NCI-H1092 (cell line): ENCODE measurements at places on chromosomes 16 and 17.

DNA sequence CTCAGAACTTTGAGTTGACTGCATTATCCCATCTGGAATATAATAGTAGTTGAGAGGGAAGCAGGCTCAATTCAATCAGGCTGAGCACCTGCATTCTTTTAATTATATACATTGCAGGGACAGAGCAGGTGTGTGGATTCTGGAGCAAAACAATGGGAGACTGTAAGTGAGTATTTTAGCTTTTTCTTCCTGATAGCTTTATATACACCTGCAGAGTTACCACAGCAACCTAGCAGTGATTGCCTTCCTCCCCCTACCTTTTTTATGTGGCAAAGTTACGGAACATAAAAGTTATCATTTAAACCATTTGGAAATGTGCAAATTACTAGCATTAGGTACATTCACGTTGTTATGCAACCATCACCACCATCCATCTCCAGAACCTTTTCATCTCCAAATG, 25.4 kb upstream of the RHOT1 start:
- DNase-seq: no peak

DNA sequence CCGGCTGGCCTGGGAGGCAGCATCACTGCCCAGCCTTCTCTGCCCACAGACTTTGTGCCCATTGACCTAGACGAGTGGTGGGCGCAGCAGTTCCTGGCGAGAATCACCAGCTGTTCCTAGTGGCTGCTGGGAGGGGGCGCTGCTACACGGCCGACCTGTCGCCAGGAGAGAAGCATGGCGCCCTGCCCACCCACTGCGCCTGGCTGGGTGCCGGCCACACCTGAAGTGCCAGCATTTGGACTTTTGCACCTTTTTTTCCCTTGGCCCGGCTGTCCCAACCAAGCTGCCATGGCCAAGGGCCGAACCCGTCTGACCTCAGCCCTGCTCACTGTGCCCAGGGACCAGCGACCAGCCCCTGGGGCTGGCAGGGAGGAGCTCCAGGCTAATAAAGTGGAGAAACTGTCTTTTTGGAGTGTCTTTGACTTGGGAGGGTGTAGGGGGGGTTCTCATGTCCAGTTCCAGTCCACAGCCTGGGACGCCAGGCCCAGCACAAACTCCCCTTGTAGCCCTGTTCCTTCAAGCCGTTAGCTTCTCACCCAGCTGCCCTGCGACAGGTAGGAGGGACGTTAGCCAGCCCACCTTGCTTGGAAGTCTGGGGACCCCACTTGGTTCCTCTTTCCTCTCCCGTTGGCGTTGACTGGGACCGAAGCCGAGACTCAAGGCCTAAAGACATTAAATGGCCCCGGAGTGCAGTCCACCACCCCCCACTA, 939 bp upstream of the WDR90 start:
- DNase-seq: peak; percentile 23

DNA sequence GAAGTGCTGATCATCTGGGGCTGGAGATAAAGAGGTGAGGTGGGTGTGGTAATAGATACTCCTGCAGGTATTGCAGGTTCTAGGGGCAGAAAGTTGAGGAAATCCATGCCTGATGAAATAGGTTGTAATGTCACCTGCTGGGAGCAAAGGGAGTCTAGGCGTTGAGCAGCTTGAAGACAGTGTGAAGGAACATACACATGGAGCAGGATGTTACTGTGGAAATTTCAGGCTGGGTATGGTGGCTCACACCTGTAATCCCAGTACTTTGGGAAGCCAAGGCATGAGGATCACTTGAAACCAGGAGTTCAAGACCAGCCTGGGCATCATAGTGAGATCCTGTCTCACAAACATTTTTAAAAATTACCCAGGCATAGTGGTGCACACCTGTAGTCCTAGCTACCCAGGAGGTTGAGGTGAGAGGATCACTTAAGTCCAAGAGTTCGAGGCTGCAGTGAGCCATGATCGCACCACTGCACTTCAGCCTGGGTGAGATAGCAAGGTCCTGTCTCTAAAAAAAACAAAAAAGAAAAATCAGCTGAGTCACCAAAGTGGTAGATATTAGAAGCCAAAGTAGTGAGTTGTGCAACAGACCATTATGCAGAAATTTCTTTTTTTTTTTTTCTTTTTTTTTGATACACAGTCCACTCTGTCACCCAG, 9.1 kb upstream of the CRYBA1 start:
- no peak for DNase-seq

- DNase-seq: no peak
Observed at GRCh38 chr16:74451951-74452758, 30.9 kb upstream of the CLEC18B start.

- no peak for DNase-seq
Observed at GRCh38 chr16:84521497-84521770, 17.0 kb upstream of the MEAK7 start.

DNA sequence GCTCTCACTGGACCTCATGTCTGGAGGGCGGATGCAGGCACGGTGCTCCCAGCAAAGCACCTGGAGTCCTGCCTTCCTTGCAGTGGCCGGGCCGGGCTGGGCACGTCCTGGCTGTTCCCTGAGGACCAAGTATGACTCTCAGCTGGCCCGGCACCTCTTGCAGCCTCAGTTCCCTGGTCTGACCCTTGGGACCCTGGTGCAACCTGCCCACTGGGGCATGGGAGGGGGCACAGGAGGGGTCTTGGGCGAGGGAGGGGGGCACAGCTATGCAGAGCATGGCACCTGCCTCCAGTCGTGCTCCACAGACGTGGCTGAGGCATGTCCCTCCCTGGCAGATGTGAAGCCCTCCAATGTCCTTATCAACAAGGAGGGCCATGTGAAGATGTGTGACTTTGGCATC, 19.6 kb downstream of the MAP2K3 start:
- DNase-seq: no peak

- no peak for DNase-seq
Observed at GRCh38 chr16:28983644-28984043, 1.2 kb upstream of the LAT start.

- DNase-seq: no peak
Observed at GRCh38 chr17:17675925-17676534, 5.2 kb upstream of the RAI1 start.

- no peak for DNase-seq
Observed at GRCh38 chr17:11896199-11896598, 101.1 kb downstream of the ZNF18 start.

DNA sequence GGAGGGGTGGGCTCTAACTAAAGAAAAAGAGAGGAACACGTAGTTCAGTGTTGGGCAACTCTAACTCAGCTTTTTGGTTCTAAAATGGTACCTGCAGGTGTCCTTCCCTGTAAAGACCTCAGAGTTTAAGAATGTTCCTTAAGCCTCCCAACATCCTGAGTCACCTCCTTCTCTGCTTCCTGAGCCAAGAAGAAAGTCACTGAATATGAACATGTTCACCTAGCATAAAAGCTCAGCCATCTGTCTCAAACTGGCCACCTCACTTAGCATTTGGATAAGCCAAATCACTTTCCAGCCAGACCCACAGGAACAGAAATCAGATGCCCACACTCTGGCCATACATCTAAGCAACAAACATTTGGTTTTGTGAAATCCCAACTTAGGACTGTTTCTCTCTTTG, 3.7 kb downstream of the TMEM98 start:
- DNase-seq: no peak

- no peak for DNase-seq
Observed at GRCh38 chr16:66927918-66928649, 2.7 kb upstream of the RRAD start.

GRCh38 chr17:12974005-12974531, 43.8 kb downstream of the ELAC2 start:
- no peak for DNase-seq

DNA sequence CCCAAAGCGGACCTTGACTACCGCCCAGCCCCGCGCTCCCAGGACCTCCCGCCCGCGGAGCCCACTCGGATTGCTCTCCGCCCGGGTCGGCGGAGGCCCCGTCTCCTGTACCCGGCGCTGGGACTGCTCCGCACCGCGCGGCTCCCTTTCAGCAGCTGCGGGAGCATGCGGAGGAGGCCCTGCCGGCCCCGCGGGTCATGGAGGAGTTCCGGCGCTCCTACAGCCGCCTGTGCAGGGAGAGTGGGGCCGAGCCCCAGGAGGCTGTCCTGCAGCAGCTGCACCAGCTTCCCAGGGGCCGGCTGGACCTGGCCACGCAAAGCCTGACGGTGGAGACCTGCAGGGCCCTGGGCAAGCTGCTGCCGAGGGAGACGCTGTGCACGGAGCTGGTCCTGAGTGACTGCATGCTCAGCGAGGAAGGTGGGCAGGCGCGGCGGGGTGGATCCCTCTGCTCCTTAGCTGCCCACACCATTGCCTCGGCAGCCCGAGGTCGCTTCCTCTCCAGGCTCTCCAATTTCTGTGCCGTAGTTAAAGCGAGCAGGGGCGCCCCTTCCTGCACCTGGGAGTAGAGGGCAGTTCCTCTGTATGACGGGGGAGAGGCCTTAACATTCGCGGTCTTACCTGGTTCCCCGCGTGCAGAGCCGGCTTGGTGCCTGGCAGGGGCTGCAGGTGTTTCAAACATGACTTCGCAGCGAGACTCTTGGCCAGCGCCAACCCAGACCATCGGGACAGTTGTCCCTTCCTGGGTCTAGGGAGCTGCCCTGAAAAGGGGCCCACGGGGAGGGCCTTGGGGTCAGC, 539 bp downstream of the LRRC45 start:
- DNase-seq: no peak

DNA sequence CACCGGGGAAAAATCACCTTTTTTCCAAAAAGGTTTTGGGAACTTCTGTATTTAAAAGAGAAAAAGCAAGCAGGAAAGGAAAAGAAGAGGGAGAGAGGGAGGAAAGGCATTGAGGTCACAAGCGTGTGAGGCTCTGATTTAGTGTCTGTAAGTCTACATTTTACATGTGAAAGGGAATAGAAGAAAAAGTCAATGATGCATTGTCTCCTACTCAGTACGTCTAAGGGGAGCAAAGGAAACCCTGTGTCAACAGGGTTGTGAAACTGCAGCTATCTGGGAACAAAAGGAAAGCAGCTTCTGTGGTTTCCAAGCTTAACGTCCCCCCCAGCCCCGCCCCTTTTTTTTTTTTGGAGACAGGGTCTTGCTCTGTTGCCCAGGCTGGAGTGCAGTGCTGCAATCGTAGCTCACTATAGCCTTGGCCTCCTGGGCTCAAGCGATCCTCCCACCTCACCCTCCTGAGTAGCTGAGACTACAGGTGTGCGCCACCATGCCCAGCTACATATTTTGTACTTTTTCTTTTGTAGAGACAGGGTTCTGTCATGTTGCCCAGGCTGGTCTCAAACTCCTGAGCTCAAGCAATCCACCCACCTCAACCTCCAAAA, 1.8 kb upstream of the CDC42EP4 start:
- no peak for DNase-seq

- DNase-seq: peak; percentile 81
Observed at GRCh38 chr16:2520097-2520783, at the start of gene AMDHD2. Gene AMDHD2 (plus strand): TSS chr16:2520371. CDS start chr16:2520459, 88 bp downstream.

GRCh38 chr17:65243838-65244625, 106.9 kb downstream of the RGS9 start:
- DNase-seq: peak; percentile 65

DNA sequence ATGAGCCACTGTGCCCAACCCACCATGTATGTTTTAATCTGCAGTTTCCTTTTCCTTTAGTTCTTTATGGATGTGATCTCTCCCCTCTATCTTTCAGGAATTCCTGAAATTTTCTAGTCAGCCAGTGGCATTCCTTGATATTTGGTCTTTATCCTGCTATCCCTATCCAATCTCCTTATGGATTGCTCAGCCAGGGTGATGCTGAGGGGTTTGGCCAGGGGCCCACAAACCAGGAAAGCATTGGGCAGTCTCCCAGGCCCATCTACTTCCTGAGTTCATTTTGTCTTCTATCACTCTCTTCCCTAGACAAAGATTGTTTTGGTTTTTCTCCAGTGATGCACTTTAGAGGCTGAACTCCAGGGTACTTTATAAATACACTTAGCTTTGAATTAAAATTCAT, 115.9 kb downstream of the KATNIP start:
- no peak for DNase-seq

DNA sequence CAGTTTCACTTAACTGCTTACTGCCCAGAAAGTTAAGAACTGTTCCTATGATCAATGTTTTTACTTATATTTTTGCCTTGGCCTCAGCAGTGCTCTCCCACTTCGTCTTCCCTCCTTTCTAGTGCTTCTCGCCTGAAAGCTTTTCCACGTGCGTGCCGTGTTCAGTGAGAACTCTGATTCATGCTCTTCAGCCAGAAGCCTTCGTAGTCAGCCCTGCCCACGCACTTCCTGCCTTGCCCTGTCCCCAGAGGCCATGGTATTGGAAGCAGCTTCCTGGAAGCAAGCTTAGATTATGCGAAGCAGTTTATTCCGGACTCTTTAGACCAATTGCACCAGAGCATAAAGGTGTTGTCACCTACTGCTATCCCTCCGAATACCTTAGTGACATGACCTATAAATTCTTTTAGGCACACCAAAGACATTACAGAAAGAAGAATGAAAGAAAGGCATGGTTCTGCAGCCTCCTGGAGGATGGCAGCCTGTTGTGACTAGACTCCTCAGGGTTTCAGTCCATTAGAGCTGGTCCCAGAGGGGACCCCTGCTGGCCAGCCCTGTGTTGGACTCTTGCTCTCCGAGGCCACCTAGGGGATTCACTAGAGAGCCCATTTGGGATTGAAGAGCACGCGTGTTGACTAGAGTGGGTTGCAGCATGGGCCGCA, 105.2 kb downstream of the RPTOR start:
- peak; percentile 44 for DNase-seq

DNA sequence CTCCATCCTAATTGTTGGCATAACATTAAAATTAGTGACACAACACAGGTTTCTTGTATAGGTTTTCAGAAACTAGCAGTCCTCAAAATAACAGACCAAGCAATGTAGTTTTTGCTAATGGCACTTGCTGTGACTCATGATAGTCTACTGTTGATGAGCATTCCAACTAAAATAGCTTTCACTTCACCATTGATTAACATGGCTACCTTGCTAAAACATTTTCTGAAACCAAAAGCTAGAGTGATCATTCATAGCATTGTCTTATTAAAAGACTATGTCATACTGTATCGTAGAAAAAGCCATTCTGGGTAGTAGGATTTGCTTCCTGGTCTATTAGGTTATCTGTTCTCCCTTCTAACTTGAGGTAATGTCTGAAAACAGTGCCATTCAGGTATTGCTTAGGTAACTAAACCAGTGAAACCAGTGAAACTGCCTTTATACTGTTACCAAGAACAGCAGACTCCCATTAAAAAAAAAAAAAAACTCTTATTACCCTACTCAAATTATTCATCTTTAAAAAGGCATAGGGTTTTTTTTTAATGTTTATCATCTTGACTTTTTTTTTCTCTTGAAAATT, 2.5 kb upstream of the CLTC start:
- DNase-seq: no peak

GRCh38 chr16:12898551-12898950, 2.8 kb upstream of the SHISA9 start:
- no peak for DNase-seq

DNA sequence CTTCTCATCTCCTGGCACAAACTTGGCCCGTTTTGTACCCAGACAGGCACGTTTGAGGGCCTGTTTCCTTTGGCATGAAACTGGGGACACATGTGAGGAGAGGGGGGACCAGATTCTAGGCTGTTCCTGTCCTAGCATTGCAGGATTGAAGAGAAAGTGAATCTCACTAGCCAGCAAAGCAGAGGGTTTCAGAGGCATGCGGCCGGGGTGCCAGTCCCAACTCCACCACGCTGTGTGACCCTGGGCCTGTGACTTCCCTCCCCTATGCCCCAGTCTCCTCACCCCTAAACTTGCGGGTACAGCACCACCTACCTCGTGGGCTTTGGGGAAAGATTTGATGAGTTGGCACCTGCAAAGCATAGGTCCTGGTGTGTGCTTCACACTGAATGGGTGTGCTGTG, 53.5 kb upstream of the CIBAR2 start:
- DNase-seq: no peak
